ENCODE measurements at places on chromosomes 2 and 18. TPM values are rescaled to one million over a fixed set of nuclear protein-coding genes. Genes with fewer than 3 reads are reported as not detected.

Gene RGPD3
- 0.73 TPM for total RNA-seq

Gene B3GNT7
- 151 TPM for total RNA-seq

Gene UGT1A3
- total RNA-seq, result not detected

Gene RPRM
- not detected for total RNA-seq

Gene RASGRP3
- 1.8 TPM for total RNA-seq

Gene SCN9A
- total RNA-seq, result 0.28 TPM

Gene ATAD2B
- total RNA-seq, result 85.7 TPM

Gene UGT1A8
- total RNA-seq, result not detected

Gene FAM124B
- 2.4 TPM for total RNA-seq

Gene ALKAL2
- total RNA-seq, result 2.0 TPM

Data from natural killer cell (primary cell).